ENCODE measurements at places on chromosomes 4 and X.

DNA sequence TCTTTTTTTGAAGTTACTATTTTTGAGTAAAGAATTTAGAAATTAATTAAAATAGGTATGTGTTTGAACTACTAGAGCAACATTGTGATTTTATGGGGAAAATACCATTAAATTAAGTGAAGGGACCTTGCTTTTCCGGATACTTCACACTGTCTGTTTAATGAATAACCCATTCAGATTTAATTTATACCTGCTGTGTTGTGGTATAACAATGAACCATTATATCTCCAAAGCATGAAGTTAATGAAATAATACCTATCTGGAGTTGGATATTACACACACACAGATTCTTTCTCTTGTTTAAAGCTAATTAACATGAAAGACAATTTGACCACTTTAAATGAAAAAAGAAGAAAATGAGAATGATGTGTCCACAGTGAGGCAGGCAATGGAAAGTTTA, 195.0 kb upstream of the GPRIN3 start:
- no peak for DNase-seq

DNA sequence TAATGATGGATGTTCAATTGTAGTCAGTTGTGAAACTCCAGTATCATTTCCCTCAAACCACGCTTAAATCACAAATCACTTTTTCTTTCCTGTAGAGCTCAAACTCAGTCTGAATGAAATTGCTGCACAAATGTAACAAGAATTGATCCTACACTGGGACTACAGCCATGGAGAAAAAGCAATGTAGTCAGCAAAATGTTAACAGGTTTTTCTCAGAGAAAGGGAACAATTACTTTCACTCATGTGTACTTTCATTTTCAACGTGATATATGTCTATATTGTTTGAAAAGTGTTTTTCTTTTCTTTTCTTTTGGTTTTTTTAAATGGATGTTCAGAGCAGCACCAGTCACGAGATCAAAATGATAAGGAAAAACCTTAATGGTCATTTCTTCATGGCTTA, 22.7 kb downstream of the SDAD1 start:
- DNase-seq = no peak

- no peak for DNase-seq
Observed at GRCh38 chrX:44155126-44155525, 181.9 kb upstream of the NDP start.

DNA sequence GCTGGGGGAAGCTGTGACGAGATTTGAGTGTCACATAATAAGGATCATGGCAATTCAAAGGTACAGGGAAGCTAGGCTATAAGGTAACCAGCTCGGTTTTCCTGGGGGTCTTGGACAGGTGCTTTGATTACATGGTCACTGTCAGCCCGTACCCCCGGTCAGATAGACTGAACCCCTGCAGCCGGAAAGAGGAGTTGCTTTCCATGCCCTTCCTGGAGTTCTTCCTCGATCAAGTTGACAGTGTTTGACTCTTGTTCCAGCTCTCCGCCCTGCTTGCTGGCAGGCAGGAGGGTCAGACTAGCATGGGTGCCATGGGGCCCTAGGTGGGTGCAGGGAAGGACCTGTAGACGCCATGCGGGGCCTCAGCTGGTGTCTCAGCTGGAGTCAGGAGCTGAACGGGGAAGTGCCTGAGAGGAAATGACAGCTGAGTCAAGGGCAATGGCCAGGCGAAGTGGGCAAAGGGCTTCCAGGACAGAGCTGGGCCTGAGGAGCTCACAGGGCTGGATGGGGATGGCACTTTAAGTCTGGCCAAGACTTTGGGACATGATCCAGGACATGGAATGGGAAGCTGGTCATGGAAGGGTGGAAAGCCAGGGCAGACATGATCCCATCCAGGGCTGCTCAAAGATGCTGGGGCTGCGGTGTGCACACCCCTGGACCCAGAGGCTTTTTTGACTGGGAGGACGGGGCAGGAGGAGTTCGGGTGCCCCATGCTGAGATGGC, 1.6 kb downstream of the TMEM187 start:
- no peak for DNase-seq

DNA sequence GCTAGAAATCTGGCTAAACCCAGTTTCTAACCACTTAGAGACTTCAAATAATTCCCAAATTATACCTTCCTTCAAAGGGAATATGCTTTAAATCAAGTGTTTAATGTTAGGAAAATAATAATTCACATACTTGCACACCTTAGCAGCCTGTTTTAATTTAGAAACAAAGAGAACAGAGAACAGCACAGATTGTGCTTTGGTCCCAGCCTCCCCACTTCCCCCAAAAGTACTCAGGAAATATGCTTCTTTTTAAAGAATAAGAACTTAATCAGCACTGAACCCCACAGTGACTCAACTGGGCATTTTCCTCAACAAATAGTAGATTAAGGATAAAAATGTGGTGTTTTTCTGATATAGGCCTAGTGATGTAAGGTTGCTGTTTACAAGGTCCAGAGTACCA, 295.8 kb downstream of the GBA3 start:
- no peak for DNase-seq

DNA sequence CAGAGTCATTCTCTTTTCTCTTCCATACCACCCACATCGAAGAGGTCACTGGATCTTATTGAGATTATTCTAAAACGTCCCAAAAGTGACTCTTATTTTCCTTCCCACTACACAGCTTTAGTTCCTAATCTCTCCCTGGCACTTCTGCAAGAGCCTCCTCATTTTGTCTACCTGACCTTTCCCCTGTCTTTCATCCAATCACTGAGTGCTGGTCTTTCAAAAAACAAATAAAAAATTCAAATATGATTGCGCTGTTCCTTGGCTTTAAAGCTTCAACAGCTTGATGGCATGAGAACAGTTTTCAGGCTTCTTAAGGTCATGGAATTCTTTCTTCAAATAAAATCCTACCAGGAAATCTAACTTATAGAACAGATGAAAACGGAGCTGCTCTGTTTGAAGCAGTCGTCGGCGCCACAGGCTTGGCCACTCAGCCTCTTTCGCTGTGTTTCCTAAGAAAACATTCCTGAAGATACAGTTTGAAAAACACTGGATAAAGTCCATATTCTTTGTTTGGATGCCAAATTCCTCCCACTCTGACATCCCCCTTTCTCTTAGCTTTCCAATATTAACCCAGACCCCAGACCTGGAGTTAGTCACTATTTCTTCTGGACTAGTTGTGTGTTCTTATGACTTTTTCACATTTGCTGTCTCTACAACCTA, 12.5 kb downstream of the SYTL5 start:
- DNase-seq = no peak

- no peak for DNase-seq
Observed at GRCh38 chr4:109410776-109411175, 22.8 kb upstream of the SEC24B start.

GRCh38 chr4:52014903-52015302, 5.3 kb downstream of the LRRC66 start:
- DNase-seq = no peak

GRCh38 chrX:18687856-18688495, 16.1 kb upstream of the RS1 start:
- DNase-seq = no peak

DNA sequence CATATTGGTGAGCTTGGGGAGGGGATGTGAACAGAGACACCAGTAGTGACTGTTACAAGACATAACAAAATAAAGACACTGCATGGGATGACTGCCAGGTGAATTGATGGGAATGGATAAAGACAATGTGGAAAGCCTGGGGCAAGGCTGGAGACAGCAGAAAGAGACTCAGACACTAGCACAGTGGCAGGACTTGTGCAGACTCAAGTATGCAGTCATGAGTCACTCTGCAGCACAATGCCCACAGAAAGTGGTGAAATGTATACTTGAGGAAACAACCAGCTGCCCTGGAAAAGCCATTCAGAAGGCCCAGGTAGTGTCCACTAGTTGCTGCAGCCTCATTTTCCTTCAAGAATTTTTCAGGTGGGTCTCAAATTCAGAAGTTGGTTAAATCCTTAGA, 452.3 kb downstream of the MID1IP1 start:
- DNase-seq = no peak

DNA sequence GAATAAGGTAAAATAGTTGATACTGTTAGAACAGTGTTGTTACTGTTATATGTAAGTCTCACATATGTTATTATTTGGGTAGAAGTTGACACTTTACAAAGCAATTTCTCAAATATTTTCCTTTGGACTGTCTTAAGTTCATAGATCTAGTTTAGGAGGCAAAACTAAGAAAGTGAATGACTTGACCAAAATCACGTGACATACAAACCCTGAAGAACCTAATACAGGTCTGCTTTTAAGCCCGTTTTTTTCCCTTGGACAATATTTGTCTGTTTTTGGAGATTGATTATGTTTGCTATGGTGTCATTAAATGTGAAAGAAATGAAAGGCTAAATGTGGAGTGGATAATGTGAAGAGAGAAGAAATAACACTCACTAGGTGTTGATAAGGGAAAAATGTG, 644.9 kb upstream of the PITX2 start:
- DNase-seq = no peak

- no peak for DNase-seq
Observed at GRCh38 chr4:148225639-148226038, 216.6 kb downstream of the NR3C2 start.

GRCh38 chr4:23614284-23614892, 275.5 kb downstream of the PPARGC1A start:
- DNase-seq = no peak

DNA sequence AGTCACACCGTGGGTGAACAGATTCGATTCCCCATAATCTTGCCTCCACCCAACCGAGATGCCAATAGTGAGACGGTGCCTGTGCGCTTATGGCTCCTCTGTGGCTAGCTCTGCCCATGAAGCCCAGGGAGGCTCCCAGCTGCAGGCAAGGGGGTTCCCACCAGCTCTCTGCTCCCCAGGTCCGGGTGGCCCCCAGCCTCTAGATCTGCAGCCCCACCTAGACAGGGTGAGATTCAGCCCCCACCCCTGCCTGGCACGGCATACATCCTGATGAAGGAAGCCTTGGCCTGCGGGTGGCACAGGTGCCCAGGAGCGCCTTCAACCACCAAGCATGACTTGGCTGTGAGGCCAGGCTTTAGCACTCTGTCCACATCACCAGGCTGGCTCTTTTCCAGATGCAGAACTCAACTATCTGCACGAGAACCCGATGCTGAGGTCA, 40.6 kb downstream of the WDR1 start:
- no peak for DNase-seq

GRCh38 chr4:15368856-15369255, 59.0 kb upstream of the C1QTNF7 start:
- no peak for DNase-seq

DNA sequence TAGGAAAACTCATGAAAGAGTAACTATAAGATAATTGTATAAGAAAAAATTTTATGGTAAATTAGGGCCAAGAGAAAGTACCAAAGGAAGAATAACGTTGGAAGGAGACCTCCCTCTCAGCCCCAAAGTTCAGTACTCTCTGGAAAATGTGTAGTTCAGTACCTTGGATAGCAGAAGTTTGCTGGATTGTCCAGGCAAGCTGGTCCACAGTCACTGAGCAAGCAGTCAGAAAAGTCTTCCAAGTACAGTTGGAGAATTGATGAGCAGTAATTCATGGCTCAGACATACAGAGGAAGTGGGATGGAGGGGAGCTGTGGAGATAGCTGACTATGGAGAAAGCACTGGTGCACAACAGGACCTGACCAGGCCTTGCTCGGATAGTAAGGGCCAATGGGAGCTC, 598.2 kb upstream of the NDST4 start:
- no peak for DNase-seq

DNA sequence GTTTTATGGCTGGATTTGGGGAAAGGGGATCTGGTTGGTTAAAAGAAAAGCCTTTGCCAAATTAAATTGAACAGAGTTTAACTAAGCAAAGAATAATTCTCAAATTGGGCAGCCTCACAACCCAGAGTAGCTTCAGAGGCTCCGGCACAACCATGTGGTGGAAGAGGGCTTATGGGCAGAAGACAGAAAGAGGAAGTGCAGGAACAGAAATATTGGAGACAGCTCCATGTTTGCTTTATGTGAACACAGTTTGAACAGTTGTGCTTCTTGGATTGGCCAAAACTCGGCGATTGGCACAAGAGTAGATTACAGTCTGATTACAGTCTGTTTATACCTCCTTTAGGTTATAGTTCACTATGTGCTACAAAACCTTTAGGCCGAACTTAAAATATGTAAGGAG, 562.7 kb downstream of the TRIML1 start:
- DNase-seq = no peak

- DNase-seq = no peak
Observed at GRCh38 chr4:82515705-82516104, 46.1 kb downstream of the TMEM150C start.

GRCh38 chr4:37540486-37540885, 145.7 kb downstream of the RELL1 start:
- no peak for DNase-seq

Data from type B pancreatic cell (in vitro differentiated cells).